ENCODE measurements at places on chromosomes 16 and 17.

DNA sequence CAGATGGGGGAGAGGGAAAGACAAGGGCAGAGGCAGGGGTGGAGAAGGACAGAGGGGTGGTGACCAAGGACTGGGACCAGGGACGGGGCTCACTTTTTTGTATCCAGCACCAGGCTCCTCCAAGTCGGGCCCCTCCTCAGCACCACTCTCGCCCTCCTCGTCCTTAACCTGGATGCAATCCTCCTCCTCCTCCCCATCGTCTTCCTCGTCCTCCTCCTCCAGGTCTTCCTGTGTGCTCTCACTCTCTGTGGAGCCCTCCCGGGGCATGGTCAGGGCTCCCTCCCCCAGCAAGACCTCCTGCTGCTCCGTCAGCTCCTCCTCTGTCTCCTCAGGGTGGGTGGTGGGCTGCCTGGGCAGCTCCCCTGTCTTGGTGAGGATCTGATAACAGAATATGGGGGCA, 16.8 kb downstream of the G6PC3 start:
- DNase-seq = no peak

- no peak for DNase-seq
Measured at GRCh38 chr17:44927696-44928095, 12.4 kb upstream of the GFAP start.

DNA sequence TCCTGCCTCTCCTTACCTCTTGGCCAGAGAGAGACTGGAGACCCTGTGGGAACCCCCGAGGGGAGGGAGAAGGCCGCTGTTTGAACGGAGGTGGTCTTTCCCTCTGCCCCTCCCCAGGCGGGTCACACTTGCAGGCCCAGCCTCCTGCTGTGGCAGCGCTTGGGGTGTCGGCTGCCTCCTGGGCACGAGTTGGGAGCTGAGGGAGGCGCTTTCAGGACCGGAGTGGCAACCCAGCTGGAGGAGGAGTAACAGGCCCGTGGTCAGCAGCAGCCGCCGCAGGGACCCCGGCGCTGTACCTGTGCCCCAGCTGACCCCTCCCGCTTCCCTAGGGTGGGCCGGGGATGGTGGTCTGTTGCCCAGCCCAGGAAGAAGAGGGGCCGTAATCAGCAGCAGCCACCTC, 278.3 kb downstream of the SEC14L1 start:
- no peak for DNase-seq

DNA sequence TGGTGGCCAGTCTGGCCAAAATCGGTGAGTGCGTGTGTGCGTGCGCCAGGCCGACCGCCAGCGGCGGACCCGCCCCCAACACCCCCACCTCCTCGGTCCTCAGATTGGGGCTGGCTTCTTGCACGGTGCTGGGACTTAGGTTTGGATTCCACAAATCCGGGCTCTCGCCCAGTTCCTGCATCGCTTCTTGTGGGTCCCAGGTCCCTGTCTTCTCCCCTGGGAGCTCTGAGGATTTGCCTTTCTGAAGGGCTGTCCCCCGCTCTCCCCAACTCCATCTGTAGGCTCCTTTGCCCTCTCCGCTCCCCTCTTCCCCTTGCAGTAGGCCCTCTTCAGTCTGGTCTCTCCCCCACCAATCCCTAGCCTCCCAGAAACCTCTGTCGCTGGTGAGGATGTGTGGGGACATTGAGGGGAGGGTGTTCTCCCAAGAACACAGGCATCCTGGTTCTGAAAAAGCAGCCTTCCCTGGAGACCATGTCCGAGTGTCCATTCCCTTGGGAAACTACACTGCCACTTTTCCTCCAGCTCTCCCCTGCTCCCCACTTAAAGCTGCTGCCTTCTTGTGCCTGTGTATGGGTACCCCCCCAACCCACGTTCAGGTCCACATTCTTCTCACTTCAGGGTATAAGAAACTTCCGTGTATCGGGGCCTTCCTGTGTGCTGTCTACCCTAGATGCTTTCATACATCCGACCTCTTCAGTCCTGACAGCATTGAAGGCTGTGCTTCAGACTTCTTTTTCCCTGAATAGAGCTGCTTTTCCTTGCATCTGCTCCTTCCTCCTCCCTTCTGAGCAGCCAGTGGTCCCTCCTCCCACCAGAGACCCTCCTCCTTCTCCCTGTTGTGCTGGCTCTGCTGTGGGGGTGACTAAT, 632 bp downstream of the SLC9A5 start:
- DNase-seq = no peak

GRCh38 chr17:4604111-4604644, 19.8 kb downstream of the SMTNL2 start:
- peak; percentile 50 for DNase-seq

GRCh38 chr16:5895976-5896375, 798.4 kb upstream of the EEF2KMT start:
- no peak for DNase-seq

GRCh38 chr17:37816950-37817349, 72.1 kb upstream of the HNF1B start:
- no peak for DNase-seq

GRCh38 chr16:86483-86952, 8.5 kb downstream of the MPG start:
- no peak for DNase-seq

- DNase-seq = no peak
Measured at GRCh38 chr17:17090642-17091103, 48.4 kb downstream of the MPRIP start.

DNA sequence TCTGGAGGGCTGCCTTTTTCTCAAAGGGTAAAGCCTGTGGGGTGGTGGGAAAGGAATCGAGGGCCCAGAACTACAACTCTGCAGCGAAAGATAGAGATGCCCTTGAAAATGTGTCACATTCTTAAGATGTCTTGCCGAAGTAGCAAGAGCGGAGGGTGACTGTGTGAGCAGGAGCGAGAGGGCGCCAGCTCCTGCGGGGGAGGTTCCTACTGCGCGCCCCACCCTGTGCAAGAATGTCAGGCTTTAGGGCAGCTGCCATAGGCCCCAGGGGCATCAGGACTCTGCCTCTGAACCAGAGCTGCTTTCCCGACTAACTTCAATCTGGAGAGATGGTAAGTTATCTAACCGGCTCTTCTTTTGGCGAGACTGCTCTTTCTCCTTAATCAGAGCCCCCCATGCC, 11.8 kb upstream of the ITGAE start:
- DNase-seq = no peak

GRCh38 chr17:75632863-75633485, at the start of gene SMIM5:
Gene SMIM5, plus strand, starts transcription at chr17:75633434. Its CDS starts 6,768 bp downstream, at chr17:75640202.
- peak; percentile 86 for DNase-seq

DNA sequence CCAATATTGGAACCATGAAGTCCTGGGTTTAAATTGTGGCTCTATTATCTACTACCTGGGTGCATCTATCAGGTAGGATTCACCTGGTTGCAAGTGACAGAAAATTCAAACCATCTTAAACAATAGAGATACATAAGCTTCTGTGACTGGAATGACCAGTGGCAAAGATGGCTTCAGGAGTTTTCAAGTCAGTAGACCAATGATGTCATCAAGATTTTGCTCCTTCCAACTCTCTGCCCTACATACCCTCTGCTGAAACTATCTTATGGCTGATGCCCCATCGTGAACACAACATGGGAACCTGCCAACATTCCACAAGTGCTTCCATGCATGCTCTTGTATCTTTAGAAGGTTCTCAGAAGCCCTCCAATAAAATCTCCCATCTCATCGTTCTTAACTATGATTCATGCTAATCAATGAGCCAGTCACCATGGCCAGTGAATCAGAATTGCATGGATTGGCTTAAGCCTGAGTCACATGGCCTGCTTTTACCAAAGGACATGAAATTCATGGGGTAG, 180.9 kb downstream of the GRIN2A start:
- no peak for DNase-seq

DNA sequence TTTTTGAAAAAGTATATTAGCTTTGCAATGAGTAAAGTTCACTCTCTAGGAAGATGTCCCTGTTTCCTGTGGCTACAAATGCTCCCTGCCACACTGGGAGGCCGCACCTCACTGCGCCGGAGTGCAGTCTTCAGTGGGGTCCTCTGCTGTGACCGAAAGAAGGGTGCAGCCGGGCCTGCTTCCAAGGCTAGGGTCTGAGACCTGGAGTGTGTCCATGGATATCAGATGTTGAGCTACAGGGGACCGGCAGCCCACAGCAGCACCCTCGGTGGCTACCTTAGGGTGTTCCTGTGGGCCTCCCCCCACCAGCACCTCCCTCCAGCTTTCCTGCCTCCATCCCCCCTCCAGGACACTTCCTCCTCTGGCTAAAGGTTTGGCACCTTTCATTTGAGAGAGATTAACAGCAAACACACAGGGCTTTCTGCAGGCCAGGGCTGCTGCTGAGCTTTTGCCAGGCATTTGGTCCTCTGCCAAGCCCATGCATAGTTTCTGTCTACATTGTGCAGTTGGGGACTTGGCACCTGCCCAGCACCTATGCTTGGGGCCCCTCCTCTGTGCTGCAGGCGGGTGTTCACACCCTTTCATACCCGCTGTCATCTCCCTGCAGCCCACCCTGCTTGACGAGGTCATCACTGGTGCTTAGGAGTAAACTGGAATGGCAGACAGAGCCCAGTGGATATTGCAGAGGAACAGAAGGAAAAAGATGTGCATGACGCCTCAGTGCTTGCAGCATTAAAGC, 33.8 kb upstream of the CRISPLD2 start:
- DNase-seq = peak; percentile 89
